COR-L47 (cell line): ENCODE measurements at places on chromosomes 7 and 10.

GRCh38 chr10:67695555-67695954 is 440 bp downstream of the CTNNA3 start:
- no peak for DNase-seq

- no peak for DNase-seq
These were observed 103.9 kb downstream of the CTBP2 start for GRCh38 chr10:125056161-125057132.

DNA sequence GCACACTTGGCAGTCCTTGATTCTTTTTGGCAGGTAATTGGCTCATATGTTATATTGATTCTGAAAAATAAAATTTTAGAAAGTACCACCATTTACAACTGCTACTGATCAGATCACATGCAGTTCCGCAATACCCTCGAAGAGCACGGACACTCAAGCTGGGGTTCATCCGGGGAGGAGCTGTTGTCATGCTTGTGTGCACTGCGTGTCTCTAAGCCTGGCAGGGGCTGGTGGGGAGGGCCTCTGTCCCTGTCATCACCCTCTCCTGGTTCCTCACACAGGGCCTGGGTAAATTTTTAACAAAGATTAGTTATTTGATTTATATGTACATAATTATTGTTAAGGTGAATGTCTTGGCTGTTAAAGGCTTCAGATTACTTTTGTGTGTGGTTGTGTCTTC is 45.2 kb downstream of the TRRAP start:
- no peak for DNase-seq

DNA sequence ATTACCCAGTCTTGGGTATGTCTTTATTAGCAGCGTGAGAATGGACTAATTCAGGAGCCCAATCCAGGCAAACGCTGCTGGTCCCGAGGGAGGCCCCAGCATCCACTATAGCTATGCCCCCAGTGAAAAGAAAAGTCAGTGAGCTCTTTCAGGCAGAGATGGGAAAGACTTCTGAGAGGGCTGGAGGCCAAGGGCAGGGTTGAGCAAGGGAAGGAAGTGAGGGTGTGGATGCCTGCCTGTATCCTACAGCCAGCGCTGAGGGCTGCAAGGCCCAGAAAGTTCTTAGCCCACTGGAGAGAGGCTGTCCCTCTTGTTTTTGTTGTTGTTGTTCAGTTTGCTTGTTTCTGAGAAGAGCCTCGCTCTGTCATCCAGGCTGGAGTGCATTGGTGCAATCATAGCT is 261.6 kb downstream of the ZEB1 start:
- no peak for DNase-seq

GRCh38 chr7:25624051-25624450 is 395.8 kb upstream of the NPVF start:
- no peak for DNase-seq

GRCh38 chr10:14405076-14406065 is 74.6 kb upstream of the FRMD4A start:
- no peak for DNase-seq

DNA sequence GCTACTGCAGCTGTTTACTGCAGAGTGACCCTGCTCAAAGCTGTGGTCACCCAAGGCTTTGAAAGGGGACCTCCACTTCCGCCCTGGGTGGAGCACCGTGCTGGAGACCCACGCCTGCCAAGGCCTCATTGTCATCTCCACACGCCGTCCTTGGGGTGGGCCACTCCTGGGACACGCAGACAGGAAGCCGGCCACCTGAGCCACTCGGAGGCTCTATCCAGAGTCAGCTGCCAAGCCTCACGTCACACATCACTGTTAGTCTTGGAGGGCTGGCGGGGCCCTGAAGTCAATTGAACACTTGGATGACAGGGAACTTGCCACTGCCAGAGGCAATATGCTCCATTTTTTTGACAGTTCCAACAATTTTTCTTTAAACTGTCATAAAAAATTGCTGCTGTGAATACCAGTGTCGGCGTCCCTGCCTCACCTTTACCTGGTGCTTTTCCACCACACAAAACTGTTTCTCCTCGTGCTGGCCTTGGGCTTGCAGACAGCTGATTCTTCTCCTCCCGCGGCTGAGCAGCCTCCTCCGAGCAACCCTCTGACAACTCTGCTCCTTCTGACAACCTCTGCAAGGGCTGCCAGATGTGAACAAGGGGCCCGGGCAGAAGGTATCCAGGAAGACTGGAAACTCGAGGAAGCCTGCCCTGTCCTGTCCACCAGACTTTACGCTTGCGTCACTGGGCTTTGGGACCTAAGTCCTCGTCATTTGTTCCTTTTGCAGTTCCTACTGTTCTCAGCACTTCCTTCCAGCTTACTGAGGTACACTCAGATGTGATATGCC is 81.9 kb downstream of the EGFR start:
- peak; percentile 25 for DNase-seq

DNA sequence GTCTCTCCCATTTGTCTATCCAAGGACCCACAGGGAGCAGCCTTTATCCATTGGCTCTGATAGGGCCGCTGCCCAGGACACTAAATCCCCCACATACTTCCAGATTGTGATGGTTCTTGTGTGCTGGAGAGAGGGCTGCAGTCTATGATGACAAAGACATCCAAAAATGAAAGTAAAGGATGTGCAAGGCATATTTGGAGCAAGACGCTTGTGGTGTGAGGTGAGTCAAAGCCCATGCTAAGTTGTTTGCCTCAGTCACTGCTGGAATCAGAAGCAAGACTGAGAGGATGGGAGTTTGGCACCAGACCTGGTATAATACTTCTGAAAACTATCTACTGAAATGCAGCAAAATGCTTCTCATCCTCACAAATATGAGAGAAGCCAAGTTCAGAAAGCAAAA is 22.7 kb downstream of the ZNF22 start:
- no peak for DNase-seq

GRCh38 chr7:65980478-65981250 is 1.3 kb downstream of the GUSB start:
- DNase-seq = peak; percentile 3

DNA sequence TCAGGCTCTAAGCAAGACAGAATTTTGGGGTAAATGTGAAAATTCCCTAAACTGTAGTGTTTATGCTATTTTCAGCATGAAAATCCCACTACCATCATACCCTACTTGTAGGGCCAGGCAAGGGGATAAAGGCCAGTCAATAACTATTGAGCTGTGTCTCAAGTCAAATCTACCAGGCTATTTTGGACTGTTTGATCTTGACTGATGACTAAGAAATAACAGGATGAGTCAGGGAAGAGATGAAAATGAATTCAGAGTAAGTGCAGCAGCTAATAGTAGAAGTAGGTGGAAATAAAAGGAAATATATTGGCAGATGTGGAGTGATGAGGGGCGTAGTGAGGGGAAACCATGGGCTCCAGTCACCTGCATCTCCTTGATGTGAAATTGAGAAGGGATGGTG is 225.8 kb upstream of the PHYHIPL start:
- no peak for DNase-seq

- DNase-seq = peak; percentile 79
These were observed 205.2 kb downstream of the PRPF18 start for GRCh38 chr10:13792006-13792405.

GRCh38 chr7:32583791-32584190 is 88.5 kb downstream of the AVL9 start:
- DNase-seq = no peak

GRCh38 chr7:87151002-87151728 is 1.1 kb upstream of the DMTF1 start:
- no peak for DNase-seq

DNA sequence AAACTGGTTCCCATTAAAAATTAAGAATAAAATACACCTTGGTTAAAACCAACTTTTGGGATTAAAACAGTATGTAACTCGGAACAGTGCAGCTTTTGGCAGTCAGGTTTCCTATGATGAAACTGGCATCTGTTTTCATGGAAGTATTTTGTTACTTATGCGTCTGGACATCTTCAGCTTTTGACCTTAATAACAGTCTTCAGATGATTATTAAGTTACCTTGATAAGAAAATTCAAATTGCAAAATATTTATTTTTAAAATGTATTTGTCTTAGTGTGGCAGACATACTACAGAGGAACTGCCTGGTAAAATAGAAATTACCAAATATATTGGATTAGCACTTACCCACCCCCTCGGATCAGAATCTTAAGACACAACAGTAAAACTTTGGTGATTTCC is 100.0 kb downstream of the ITGB8 start:
- DNase-seq = no peak

DNA sequence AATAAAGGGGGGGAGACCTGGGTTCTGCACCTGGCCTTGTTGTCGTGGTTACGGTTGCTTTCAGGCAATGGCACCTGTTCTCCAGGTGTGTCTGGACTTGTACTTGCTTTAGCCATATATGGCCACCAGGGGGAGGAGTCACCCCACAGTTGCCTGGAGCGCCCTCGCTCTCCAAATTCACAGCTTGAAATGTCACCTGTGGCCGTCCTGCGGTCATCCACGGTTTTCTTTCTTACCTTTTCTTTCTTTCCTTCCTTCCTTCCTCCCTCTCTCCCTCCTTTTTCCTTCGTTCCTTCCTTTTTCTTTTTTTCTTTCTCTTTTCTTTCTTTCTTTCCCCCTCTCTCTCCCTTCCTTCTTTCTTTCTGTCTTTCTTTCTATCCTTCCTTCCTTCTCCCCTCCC is 157.2 kb upstream of the ZNF92 start:
- DNase-seq = peak; percentile 79

- no peak for DNase-seq
These were observed 188.6 kb downstream of the RPS24 start for GRCh38 chr10:78222096-78222790.

DNA sequence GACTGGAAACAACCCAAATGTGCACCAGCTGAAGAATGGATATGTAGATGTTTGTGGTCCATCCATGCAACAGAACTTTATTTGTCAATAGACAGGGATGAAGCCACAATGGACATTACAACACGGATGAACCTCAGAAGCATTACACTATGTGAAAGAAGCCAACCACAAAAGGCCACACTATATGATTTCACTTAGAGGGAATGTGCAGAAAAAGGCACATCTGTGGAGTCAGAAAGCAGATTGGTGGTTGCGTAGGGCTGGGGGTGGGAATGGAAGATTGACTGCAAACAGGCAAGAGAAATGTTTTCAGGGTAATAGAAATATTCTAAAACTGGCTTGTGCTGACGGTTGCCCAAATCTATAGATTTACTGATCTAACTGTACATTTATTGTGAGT is 34.3 kb upstream of the WASHC2A start:
- no peak for DNase-seq

- DNase-seq = no peak
These were observed 13.8 kb downstream of the TMEM273 start for GRCh38 chr10:49174261-49174925.

GRCh38 chr10:126661356-126661755 is 9.1 kb downstream of the C10orf90 start:
- DNase-seq = no peak

DNA sequence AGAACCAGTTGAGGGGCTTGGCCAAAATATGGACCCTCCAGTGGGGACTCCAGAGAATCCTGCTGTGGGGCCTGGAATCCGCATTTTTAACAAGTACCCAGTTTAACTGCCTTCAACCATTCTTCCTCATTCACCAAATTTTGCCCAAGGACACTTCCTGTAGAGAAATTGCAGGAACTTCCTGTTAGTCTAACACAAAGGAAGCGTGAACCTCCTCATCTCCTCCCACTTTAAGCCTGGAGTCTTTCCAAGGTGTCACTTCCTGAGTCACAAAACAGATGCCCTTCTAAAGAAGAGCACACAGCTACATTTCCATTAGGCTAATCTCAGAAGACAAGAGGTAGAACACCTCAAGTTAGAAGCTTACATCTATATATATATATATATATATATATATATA is 188.4 kb downstream of the PPP1R17 start:
- DNase-seq = no peak

GRCh38 chr10:28778524-28778923 is 101.2 kb downstream of the BAMBI start:
- no peak for DNase-seq

DNA sequence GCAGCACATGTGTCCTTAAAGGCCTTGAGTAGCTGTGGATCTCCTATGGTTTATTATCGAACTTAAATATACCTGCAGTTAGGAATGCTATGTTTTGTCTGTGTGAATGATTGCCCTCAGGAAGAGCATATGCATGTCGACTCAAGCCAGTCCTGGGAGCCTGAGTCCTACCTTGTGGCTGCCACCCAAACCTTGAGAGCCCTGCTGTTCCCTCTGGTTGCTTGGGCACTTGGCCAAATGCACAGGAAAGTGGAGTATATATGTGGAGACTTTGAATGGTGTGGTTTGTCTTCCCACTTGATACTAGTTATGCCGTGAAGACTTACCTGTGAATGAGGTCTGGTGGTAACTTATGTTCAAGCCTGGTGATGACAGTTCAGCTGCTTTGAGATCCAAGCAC is 409.8 kb downstream of the LRMDA start:
- no peak for DNase-seq

DNA sequence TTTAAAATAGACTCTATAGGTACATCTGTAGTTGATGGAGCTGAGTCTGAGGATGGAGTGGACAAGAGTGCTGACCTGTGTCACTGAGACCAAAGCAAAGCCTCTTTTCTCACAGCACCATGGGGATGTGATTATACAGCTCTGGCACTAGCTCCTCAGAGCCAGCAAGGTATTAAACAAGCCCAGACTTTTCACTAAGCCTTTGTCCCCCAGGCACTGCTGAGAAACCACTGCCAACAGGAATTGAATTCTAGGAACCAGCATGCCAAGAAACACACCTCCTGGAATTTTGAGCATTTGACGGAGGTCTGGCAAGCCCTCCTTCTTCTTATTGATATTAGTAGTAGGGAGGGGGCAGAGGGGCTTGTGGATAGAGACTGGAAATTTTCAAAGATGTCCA is 147.0 kb downstream of the C1GALT1 start:
- DNase-seq = no peak

DNA sequence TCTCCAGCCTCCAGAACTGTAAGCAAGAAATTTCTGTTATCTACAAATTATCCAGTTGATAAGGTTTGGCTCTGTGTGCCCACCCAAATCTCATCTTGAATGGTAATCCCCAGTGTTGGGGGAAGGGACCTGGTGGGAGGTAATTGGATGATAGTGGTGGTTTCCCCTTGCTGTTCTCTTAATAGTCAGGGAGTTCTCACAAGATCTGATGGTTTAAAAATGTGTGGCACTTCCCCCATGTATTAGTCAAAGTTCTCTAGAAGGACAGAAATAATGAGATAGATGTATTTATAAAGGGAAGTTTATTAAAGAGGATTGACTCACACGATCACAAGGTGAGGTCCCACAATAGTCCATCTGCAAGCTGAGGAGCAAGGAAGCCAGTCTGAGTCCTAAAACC is 56.2 kb upstream of the APBB1IP start:
- DNase-seq = no peak

DNA sequence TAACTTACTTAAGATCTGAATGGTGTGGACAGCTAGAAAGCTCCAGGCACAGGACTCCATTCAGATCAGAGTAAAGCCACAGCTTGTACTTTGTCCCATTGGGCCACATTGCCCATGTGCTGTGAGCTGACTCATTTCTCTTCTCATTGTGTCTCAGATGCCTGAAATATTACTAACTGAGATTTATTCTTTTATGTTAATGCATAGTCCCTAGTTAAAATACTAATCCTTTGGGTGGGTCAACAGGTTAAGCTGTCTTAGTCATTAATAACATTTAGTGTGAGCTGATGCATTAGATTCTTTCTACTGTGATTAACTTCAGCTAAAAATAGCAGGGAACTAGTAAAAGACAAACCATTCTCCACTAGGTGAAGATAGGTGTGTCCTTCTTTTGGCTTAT is 104.7 kb upstream of the ARMC3 start:
- DNase-seq = no peak

GRCh38 chr10:110363572-110364411 is 59.1 kb upstream of the SMNDC1 start:
- no peak for DNase-seq

GRCh38 chr7:14292737-14293136 is 303.3 kb upstream of the ETV1 start:
- DNase-seq = no peak

GRCh38 chr7:30201161-30201666 is 66.4 kb downstream of the MTURN start:
- DNase-seq = no peak

GRCh38 chr10:116024271-116024878 is 248.6 kb downstream of the GFRA1 start:
- no peak for DNase-seq
